ENCODE measurements at places on chromosomes 7 and 10.
A peak's percentile ranks its signal among the peaks of the same experiment; 100 is the strongest.

- no peak for DNase-seq
Measured at GRCh38 chr10:23293973-23294590, 50.5 kb downstream of the C10orf67 start.

DNA sequence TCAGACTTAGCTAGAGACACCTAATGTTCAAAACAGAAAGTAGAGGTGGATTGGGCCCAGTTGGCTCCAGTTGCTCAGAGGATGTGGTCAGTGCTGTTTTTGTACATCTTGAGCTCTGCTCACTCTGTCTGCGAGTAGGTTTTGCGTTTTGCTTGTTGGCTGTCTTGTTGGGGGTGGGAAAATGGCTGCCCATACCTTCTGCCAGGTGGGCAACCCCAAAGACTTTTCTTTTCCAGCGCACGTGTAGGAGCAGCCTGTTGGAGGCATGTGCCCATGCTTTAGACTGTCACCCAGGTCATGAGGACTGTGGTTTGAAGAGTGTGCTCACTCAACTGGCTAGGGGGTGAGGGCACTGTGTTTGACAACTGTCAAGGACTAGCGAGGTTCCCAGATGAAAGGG lies 73.9 kb downstream of the KAT6B start:
- DNase-seq: no peak

DNA sequence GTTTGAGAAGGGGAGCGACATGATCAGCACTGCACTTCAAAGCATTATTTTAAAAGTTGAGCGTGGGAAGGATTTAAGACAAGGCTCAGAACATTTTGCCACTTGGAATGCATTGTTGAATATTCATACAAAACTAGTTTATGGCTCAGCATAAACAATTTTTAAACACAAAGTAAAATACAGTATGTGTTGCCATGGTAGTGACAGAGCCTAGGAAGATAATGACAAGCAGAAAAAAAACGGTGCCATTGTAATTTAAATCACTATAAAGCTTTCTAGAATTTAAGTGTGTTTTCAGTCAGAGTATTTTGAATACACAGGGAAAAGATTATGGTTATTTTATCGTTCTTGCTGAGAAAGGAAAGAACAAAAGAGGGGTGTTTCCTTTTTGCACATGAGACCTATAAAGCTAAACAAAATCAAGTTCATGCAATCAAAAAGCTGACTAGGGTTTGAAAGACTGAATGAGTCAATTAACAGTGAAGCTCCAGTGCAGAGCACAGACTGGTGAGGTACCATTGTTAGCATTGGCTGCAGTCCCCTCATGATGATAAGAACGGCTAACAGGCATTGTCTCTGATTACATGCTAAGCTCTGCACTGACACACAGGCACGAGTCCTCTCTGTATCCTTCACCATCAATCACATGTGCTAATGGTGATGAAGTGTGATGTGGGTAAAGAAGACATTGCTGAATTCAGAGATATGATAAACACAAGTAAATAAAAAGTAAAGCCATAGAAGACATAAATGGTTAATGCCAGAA lies 181.9 kb upstream of the VSTM2A start:
- no peak for DNase-seq

DNA sequence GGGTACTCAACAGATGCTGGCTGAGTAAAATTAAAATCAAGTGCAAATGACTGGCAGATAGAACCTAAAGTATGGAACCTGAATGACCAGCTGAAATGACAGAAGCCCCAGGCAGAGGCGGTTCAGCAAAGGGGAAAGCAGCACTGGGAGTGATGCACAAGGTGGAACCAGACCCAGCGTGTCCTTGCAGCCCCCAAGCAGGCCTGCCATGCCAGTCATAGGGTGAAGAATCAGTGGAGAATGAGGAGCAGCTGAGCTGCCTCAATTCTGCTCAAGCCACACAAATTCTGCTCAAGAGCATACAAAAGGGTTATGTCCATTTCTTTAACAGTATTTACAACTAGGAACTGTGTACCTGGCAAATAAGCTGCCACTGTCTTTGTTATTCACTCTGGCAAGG lies 8.7 kb downstream of the ACTR1A start:
- DNase-seq: no peak

GRCh38 chr7:141234335-141235105 lies 160.7 kb downstream of the TMEM178B start:
- DNase-seq: no peak

DNA sequence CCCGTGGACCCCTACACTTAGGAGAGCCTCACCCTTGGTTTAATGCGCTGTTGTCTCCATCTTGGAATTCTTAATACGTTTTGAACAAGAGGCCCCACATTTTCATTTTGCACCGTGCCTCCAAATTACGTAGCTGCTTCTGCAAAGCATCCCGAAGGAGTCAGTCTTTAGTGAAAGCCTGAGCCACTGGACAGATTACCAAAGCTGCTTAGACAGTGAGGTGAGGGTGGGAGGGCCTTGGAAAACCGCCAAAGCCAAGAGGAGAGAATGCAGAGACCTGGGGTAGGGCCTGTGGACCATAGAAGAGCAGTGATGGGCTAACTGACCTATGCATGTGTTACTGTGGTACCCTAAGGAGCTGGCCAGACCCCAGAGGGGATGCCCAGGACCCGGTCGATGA lies 4.2 kb upstream of the TCAF1 start:
- no peak for DNase-seq

- peak; percentile 2 for DNase-seq
Measured at GRCh38 chr7:154804449-154804848, 198.5 kb downstream of the PAXIP1 start.

DNA sequence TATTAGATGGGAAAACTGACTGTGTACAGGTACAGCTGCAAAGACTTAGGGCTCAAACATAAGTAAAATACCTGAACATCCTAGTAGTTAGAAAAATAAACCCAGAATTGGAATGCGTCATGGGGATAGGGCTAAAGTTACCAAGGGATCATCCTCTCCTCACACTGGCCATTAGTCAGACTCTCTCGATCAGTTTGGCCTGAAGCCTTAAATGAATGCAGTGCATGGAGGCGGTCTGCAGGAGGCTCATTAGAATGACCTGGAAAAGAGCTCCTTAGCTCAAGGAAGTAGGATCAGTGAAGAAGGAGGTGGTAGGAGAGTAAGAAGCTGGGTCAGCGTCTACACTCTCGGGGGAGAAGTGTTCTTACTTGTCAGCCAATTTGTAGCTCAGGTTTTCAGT lies 35.3 kb downstream of the DENND2A start:
- DNase-seq: no peak

DNA sequence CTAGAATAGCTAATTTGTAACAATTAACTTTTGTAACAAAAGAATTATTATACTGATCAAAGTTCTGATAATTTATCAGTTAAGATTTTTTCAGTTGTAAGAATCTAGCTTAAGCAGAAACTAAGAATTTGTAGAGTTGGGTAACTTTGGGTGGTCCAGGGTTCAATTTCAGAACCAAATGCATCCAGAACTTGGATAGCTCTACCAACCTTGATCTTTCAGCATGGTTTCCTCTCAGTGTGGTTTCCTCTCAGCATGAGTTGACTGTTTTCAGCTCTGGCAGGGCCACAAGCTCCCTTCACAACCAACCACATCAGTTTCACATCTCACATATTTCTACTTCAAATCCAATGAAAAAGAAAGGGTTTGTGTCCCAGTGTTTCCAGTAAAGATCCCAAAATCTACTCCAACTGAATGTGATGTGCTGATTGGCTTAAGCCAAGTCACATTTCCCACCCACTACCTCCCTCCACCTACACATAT lies 3.3 kb upstream of the FAS start:
- DNase-seq: no peak

GRCh38 chr10:133458021-133458709 lies 4.4 kb downstream of the SCART1 start:
- DNase-seq: no peak

DNA sequence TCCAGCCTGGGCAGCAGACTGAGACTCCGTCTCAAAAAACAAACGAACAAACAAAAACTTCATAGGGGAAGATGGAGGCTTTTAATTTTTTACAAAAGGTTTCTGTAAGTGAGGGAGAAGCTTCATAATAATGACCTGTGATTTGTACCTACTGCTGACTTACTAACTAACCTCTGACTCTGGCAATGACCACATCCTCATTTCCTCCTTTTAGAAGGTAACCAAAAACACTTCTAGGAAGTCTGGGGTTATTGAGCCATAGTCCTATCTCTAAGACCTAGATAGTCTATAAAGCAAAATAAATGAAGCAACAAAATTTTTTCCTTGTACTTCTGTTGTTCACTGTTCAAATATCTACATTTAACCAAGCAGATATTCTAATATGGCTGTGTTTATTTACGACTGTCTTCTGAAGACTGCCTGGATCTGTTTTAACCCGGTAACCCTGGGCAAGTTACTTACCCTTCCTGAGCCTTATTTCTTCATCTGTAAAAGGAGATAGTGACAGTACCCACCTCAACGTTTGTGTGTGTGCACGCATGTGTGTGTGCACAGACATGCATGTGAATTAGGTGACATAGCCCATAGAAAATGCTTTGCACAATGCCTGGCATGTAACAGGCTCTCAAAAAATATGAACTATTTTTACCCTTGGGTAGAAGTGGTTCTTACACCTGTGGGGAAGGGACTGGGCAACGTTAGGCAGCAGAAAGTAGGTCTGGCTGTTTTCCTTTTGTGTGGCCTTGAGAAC lies 30.8 kb upstream of the SMNDC1 start:
- no peak for DNase-seq

- DNase-seq: no peak
Measured at GRCh38 chr10:61898435-61898778, 3.1 kb upstream of the ARID5B start.

- DNase-seq: peak; percentile 97
Measured at GRCh38 chr7:41702635-41703371, at the start of gene INHBA. TSS of gene INHBA (minus strand) at chr7:41703090. CDS start at chr7:41700374, 2,716 bp downstream.

DNA sequence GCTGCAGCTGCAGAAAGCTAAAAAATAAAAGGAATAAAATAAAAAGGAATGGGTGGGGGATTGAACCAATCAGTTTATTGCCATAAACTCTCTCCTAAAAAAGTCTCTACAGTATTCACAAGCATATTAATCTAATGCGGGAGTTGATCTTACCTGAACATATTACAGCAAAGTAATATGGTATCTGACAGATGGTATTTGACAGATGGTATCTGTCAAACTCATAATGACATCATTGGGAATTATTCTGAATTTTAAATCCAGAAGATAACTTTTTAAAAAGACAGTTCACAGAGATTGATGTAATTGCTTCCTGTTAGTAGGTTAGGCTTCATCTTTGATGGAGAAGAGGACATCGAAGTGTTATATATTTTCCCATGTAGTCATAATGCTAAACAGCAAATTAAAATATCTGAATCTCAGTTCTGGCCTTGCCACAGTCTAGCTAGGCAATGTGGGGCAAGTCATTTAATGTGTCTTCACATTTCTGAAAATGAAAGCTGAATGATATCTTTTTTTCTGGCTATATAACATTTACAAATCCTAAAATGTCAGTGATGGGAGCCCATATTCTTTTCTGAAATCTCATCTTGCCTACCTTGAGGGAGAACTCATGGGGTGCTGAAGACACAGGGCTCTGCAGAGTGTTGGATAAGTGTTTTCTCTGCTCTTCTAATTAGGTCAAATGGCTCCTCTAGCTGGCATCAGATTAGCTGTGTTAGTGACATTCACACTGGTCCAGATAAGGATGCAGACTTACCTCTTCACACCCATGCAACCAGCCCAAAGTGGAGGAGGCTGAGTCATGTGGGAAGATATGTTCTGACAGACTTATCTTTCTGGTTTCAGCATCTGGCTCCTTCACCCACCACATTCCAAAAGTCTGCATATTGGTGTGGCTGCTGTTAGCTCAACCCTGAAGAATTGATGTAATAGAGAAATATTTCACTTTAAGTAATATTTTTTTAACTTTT lies 2.1 kb upstream of the LIPM start:
- DNase-seq: peak; percentile 57

GRCh38 chr10:33216661-33217427 lies 117.6 kb downstream of the NRP1 start:
- DNase-seq: peak; percentile 76

DNA sequence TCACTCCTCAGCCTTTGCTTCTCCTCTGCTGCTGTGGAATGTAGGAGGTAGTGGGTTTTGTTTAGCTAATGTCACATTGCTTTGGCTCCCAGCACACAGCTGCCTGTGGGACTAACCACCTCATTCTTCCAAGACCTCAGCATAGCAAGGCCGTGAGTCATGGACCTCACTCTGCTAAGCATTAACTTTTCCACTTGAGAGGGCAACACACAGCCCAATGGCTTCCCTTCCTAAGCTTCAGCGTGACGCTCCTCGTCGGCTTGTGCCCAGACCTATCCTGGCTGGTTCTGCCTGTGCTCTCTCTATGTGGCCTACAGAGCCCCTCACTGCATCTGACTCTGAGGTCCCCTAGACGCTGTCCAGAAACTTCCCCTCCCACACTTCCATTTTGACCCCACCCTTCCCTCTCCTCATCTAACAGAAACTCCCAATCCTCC lies 23.3 kb downstream of the MYOF start:
- DNase-seq: peak; percentile 97

DNA sequence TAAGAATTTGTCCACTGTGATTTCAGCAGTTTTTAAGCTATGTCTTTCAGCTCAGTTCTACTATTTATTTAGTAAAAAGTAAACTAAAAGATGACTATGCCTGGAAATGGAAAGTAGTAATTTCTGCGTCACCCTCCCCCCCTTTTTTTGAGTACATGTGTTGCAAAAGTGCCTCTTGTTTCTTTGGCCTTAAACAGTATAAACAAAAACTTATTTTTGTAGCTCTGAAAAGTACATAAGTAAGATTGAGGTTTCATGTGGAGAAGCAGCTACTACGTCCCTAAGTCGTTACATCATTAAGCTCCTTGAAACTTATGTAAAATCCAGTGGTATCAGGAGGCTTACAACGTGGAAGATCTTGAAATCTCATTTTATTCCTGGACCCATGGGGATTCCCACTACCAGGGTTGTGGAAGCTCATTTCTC lies 46.3 kb upstream of the HBP1 start:
- DNase-seq: no peak

DNA sequence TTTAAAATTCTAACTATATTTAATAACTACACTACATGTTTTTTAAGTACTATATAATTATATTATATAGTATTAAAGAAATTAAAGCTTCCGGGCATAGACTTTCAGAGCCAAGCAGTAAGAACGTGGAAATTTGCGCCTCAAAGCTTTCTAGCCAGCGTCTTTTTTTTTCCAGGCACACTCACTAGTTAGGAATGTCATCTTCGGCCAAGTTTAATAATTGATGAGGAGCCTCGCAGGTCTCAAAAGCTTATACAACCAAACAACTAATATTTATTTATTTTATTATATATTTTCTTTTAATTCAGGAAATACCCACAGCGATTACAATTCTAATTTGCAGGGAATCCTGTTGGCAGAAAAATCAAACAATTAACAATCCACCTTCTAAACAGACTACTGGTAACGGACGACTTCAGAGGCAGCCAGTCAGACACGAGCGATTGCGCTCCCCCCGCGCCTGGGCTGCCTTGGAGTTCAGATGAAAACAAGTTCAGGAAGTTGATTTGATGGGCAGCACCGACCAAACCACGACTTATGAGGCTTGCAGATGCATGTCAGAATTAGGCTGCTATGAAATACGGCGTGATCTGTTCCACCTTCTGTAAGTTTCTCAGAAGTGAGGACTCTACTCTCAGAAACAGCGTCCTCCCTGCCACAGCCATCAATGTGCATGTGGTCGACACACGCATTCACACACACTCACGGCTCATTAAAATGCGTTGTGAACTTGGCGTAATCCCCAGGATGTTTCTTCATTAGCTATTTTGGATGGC lies 431.8 kb upstream of the MGMT start:
- no peak for DNase-seq
